ENCODE measurements at places on chromosomes 1 and 21.
A peak's percentile ranks its signal among the peaks of the same experiment; 100 is the strongest.

DNA sequence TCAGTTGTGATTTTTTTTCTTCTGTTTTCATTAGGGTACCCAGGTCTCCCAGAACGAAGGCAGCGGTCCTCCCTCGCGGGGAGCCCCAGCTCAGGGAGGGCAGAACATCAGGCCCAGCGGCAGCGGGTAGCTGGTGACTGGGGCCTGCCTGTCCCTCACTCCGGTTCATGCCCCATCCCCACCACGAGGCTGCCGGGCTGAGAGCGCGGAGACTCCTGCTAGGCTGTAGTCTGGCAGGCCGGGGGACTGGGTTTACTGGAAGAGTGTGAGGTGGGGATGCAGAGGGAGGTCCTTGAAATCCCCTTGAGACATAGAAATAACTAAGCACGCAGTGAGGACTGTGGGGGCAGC lies 10.5 kb downstream of the BRINP2 start:
- no peak for DNase-seq

- DNase-seq: peak; percentile 40
Observed at GRCh38 chr1:236281198-236281653, 532 bp downstream of the ERO1B start.

DNA sequence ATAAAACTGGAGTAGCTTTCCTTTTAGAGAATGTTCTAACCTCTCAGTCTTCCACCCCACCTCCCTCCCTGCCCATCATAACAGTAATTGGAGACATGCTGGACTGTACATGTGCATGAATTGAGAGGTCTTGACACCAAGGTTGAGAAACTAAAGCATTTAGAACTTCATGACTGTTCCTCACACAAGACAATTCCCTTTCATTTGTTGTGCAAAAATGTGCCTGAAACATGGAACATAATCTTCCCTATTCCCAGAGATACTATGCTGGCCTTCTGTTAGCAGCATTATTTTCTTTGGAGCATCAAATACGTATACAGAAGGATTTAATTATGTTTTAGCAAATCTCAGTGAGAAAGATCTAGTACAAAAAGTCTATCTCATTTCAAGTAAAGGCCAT lies 97.5 kb upstream of the KCNE2 start:
- no peak for DNase-seq

- no peak for DNase-seq
Observed at GRCh38 chr1:8520483-8520966, 202.6 kb downstream of the SLC45A1 start.

DNA sequence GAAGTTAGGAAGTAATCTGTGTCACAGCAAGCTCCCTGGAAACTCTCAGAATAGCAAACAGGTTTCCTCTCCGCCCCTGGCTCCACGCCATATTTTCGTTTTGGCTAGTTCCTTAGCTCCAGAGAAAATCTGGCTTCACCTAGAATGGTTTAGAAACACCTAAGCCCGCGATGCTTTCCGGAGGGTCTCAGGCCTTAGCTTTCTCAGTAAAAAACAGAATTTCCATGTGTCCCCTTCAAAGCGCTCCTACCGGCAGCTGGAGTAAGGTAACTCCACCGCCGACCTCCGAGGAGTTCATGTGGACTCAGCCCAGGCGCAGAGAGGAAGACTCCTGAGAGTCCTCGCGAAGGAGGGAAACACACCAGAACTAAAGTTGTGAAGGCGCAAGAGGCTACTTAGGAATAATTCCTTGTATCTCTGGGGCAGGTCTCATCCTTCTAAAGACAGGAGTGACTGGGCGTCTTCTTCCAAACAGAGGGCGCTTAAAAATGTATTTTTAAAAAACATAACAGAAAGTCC lies 406 bp downstream of the KIAA0040 start:
- peak; percentile 14 for DNase-seq

DNA sequence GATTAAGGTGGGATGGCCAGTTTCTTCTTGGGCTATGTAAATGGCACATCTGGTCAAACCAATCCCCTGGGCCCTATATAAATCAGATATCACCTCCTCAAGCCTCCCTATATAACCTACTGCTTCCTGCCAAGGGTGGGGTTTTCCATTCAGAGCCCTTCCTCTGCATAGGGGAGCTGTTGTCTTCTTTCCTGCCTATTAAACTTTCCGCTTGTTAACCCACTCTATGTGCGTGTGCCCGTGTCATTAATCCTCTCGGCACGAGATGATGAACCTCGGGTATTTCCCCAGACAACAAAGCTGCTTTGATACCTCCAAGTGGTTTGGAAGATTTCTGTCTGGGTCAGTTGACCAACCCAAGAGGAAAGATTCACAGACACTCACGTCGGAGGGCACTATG lies 19.3 kb upstream of the SERTAD4 start:
- DNase-seq: no peak

DNA sequence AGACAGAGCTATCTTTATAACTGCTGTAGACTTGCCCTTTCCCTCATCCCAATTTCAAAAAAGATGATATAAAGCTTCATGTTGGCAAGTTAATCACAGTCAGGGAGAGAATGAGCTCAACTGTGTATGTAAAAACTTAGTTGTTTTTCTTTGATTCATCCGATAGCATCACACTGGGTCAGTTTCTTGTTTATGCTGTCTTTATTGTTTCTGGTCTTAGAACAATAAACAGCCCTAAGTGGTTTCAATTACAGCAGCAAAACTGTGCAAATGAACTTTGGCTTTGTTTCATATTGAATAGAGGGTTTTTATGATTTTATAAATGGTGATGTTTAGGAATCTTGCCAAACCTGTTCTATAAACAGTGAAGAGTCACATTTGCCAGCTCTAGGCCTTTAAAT lies 423.8 kb upstream of the CXADR start:
- no peak for DNase-seq

- DNase-seq: no peak
Observed at GRCh38 chr1:224201383-224201782, 18.3 kb downstream of the DEGS1 start.
